ENCODE measurements at places on chromosomes 4 and X. TPM values are rescaled to one million over a fixed set of nuclear protein-coding genes. Genes with fewer than 3 reads are reported as not detected.

The ARMCX5 gene
- total RNA-seq = 4.7 TPM

The FMR1NB gene
- total RNA-seq = not detected

The SLITRK4 gene
- not detected for total RNA-seq

DNA sequence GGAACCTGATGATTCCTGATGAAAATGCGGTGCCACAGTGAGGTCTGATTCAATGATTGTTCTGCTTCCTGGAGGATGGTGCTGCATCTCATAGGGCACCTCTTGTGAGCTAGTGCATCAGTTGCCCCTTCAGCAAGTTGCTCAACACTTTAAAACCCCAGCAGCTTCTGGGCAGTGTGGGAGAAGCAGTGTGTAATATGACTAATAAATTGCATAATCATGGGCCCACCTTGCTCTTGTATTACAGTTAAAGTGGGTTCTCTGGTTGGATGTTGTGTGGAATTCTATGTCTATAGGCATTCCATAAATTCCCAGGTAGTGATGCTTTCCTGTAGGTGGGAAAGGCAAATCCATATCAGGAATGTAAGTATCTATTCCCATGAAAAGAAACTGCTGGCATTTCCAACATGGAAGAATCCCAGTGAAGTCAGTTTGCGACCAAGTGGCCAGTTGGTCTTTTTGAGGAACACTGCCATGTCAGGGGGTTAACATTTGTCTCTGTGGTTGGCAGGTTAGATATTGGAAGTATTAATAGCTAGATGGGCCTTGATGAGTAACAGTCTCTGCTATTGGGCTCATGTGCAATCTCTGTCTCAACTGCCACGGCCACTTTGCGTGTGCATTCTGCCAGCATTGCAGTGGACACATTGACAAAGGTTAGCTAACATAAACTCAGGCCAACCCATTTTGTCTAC, 121.1 kb upstream of the OTUD4 start:
- peaks cover 10% of the 10 kb centered on the region for H3K4me1 ChIP-seq
- peaks cover under 1% of the 10 kb centered on the region for H3K27me3 ChIP-seq
- H3K27ac ChIP-seq = no peak overlapping the region
- no peaks in the 10 kb centered on the region for H3K36me3 ChIP-seq
- H3K4me3 ChIP-seq = no peak overlapping the region
- no peak for DNase-seq

GRCh38 chr4:84800256-84800655, 166.2 kb downstream of the WDFY3 start:
- no peaks in the 10 kb centered on the region for H3K4me1 ChIP-seq
- no peaks in the 10 kb centered on the region for H3K27me3 ChIP-seq
- no peak for DNase-seq
- H3K4me3 ChIP-seq = no peak overlapping the region
- H3K36me3 ChIP-seq = no peaks in the 10 kb centered on the region
- no peak overlapping the region for H3K27ac ChIP-seq

- H3K4me1 ChIP-seq = peaks cover 25% of the 10 kb centered on the region
- H3K4me3 ChIP-seq = no peak overlapping the region
- H3K27ac ChIP-seq = no peak overlapping the region
- H3K27me3 ChIP-seq = no peaks in the 10 kb centered on the region
These were observed 73.9 kb downstream of the IRF2 start for GRCh38 chr4:184400375-184400870.

GRCh38 chr4:8364141-8364540, 76.4 kb downstream of the ACOX3 start:
- no peaks in the 10 kb centered on the region for H3K4me1 ChIP-seq
- no peak overlapping the region for H3K27ac ChIP-seq
- no peaks in the 10 kb centered on the region for H3K36me3 ChIP-seq
- no peak overlapping the region for H3K4me3 ChIP-seq
- no peak for DNase-seq
- no peaks in the 10 kb centered on the region for H3K27me3 ChIP-seq
